ENCODE measurements at places on chromosomes 11 and 22.

GRCh38 chr11:61512435-61512834, 3.9 kb downstream of the LRRC10B start:
- DNase-seq = no peak

DNA sequence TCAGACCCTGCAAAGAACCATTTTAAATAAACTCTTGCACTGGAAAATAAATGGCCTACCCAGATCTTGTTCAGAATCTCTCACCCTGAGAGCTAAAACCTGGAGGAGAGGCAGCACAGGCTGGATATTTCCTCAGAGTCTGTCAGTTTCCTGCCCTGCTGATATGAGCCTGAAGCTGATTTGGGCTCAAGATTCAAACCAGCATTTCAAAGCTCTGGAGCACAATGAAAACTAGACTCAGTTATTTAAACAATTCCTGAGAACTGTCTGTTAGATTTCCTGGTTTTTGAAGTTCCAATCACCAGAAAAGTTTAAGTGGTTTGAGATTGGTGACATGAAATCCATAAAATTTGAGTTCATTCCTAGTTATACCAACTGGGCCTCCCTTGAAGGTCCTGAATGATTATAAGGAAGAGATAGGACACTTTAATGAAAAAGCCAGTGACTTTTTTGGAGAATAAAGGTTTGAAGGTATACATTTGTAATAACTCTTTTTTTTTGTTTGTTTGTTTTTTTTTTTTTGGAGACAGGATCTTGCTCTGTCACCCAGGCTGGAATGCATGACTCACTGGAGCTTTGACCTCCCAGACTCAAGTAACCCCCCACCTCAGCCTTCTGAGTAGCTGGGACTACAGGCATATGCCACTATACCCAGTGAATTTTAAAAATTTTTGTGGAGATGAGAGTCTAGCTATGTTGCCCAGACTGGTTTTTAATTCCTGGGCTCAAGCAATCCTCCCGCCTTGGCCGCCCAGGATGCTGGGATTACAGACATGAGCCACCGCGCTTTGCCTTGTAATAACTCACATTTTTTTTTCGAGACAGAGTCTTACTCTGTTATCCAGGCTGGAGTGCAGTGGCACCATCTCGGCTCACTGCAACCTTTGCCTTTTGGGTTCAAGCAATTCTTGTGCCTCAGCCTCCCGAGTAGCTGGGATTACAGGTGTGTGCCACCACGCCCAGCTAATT, 8.0 kb upstream of the ESAM start:
- DNase-seq = no peak

DNA sequence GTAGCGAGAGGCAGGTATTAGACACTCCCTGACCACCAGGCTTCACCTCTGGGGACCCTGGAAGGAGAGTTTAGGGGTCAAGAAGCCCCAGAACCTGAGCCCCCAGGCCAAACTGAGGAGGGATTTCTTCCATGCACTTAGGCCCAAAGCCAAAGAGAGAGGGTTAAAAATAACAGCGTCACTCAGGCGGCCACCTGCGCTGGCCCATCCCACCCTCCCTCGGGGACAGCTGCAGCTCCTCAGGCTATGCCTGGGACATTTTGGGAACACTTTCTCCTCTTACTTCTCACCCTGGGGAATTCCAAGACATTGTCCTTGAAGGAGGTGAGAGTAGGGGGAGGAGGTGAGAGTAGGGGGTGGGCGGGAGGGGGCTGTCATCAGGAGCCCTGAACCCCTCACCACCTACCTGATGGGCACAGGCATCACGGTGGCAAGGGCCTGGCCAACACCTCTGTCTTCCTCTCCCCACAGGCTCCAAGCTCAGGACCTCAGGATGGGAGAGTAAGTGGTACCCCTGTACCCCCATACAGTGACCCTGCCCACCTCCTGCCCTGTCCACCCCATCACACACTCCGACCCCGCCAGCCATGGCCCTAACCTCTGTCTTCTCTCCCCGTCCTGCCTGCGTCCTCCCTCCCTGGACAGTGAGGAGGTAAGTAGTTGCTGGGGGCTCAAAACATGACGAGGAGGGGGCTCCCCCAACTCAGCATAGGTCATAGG, 583 bp downstream of the TNNI2 start:
- no peak for DNase-seq

DNA sequence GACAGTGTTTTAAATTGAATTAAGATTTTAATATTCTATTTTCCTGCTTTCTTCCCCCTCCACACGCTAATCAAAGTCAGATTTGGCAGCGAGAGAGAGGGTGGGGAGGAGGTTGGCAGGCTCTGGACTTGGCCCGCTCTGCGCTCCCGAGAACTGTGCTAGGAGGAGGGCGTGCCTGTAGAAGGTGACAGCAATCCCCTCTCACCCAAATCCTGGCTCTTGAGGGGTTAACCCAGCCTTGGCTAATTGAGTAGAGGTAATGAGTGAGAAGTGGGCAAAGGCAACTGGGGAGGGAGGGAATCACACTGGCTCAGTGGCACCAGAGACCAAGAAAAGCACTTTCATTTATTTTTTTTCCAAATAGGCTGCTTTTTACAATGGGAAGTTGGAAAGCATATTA, 42.2 kb downstream of the BUD13 start:
- DNase-seq = no peak

DNA sequence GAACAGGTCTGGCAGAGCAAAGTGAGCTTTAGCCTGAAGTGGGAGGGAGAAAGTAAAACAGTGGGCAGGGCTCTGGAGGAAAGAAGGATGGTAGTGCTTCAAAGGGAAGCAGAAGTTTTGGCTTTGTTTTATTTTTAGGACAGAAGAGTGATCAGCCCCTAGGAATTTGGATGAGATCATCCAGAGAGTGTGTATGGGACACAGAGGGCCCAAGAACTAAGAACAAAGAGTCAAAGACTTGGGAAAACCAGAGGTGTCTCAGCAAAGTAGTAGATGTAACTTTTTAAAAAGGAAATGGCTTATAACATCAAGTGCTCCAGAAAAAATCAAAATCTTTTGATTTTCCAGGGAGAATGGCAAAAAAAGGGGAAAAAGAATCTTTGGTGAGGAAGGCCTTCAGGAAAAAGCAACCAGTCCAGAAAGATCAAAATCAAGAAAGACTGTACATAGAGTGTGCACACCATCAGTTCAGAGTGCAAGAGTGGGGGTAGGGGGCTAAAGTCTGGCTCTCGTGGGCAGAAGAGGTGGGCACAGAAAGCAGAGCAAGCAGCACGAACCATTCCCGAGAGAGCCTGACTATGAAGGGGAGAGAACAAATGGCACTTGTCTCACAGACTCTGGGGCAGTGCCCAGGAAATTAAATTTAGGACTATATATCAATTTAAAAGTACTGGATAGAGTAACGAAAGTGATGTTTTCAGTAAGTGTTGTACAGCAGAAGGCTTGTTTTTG, 30.0 kb downstream of the MAPK1 start:
- DNase-seq = no peak

- no peak for DNase-seq
Observed at GRCh38 chr22:32926600-32926999, 125.1 kb downstream of the TIMP3 start.

GRCh38 chr11:77211040-77211451, 83.0 kb downstream of the MYO7A start:
- DNase-seq = no peak
